ENCODE measurements at places on chromosomes 7 and 10.

DNA sequence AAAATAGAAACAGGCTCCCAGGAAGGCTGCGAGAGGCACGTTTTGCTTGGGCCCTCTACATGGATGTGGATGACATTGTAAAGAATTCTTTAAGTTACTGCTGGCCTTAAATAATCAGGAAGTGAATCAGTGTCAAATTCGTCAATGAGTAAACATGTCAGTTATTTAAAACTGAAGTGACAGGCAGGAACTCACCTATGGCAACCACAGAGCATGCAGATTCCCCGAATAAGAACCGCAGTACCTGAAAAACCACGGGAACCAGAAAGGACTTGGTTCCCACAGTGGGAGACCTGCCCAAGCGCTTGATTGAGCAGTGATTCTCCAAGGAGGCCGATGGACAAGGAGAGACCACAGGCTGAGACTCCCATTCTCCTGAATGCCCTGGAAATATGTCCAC is 351.2 kb upstream of the AKR1E2 start:
- DNase-seq, result no peak

DNA sequence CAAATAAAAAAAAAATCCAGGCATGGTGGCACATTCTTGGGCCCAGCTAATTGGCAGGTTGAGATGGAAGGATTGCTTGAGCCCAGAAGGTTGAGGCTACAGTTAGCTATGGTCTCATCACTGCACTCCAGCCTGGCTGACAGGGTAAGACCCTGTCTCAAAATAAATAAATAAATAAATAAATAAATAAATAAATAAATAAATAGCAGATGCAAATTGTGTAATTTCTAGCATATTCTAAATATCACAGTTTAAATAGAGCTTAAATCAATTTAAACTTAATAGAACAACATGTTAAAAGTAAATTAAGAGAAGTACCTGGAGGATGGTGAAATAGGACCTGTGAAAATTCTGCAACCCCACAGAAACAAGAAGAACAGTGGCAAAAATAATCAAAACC is 290.5 kb downstream of the TFEC start:
- no peak for DNase-seq

DNA sequence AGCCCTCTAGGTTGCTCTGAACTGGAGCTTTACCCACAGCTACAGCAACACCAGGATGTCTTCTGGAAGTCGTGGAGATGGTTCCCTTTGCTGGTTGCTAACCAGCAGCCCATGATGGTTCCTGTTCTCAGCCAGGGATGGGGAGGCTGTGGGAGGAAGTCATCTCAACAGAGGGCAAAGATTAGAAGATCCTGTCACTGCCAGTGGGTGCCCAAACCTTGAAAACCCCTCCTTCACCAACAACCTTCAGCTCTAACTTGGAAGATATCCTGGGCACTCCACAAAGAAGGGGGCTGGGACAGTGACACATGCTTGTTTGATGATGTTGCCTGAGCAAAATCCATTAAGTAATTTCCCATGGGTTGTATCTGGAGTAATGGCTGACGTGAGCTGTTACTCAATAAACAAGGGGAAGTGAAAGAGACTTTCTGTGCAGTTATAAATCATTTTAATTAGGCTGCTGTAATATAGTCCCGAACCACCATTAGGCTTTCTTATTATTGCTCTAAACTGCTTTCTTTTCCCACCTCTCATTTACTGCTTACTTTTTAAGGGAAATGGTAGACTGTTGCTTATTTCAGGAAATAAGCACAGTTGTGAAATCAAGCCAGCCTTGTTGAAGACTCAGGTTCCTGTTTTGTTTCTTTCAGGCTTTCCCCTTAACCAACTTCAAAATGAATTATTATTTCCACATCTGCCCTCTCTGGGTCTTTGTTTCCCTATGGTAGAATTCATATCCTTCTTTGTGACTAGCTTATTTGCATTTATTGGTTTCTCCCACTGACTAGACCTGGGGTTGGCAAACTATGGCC is 124.8 kb downstream of the PPP1R17 start:
- DNase-seq, result no peak

DNA sequence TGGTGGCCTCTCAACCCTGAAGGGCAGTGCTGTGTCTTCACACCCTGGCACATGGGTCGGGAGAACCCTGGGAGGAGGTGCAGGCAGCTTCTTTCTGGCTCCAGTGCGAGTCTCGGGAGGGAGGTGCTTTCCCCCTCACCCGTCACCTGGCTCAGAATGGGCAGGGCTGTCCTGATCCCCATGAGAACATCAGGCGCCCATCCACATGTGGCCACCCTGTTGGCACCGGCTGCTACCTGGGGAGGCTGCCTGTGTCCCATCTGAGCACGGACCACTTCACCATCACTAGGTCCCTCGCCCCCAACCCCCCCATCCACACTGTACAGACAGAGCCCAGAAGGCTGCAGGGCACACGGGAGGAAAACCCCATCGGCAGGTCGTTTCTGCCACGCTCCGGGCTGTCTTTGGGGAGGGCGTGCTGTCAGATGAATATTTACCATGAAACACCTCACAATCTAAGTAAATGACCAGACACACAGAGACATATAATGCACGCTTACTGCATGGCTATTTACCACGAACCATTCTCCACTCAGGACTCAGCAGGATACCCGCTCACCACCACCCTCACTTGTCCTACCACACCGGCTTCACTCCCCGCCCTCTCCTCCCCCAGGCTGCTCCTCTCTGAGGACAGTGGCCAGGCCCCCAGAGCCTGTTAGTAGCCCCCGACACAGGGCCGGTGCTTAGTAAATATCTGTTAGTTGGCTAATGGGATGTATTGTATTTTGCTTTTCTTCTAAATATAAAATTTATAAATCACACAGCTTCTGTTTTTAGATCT is 282.2 kb downstream of the DNAJB6 start:
- no peak for DNase-seq

DNA sequence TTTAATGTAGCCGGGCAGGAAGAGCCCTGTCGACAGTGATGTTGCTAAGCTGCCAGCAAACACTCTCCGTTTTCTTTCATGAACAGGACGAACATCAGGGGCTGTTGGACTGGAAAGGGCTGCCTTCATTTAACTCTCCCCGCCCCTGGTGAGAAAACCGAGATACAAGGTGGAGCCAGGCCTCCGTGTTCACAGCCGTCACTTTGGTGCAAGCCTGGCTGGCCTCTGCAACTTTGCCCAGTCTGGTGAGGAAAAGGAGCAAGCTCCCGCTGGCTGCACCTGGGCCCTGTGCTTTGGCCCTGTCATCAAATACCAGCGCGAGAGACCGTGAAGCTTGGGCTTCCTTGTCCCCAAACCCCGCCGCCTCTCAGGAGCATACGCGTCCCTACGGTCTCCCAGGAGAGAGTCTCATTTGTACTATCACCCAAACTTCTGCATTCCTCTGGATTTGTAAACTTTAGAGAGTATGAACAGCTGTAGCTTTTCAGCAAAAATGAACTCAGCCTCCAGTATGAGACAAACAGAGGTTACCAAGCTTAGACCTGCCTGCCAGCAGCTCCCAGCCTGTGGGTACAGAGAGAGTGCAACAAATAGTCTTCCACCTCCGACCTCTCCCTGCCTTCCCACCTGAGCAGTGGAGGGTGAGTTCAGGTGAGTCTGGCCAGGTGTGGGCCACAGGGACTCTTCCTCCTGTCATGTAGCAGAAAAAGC is 445.3 kb upstream of the MGMT start:
- no peak for DNase-seq

- DNase-seq, result no peak
Measured at GRCh38 chr7:36127075-36127740, 25.8 kb upstream of the EEPD1 start.

GRCh38 chr7:135666846-135667245 is 4.5 kb downstream of the STMP1 start:
- no peak for DNase-seq

DNA sequence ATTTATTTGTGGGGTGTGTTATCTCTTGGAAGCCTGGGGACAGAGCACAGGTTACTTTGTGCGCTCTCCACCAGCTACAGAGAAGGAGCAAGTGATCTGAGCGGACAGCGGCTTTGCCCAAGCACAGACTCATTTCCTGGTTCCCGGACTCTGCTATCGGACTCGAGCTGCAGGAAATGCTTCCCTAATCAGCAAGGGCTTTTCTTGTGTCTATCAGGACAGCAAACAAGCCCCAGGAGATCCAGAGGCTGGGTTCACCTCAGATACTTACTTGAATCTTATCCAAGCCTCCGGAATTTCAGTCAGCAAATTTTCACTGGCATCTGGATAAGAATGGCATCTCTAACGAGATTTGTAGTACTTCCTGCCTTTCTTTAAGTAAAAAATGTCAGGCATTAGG is 27.8 kb downstream of the MRC1 start:
- no peak for DNase-seq

DNA sequence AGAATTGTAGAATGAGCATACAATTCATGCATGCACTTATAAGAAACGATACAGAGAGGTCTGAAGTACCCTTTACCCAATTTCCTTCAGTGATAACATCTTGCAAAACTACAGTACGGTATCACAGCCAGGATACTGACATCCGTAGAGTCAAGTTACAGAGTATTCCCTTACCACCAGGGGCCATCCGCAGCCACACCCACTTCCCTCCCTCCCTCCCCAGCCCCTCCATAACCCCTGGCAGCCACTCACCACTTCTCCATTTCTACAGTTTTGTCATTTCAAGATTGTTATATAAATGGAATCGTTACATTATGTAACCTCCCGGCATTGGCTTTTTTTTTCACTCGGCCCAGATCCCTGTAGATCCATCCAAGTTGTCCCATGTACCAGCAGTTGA is 113.6 kb upstream of the RET start:
- DNase-seq, result no peak

DNA sequence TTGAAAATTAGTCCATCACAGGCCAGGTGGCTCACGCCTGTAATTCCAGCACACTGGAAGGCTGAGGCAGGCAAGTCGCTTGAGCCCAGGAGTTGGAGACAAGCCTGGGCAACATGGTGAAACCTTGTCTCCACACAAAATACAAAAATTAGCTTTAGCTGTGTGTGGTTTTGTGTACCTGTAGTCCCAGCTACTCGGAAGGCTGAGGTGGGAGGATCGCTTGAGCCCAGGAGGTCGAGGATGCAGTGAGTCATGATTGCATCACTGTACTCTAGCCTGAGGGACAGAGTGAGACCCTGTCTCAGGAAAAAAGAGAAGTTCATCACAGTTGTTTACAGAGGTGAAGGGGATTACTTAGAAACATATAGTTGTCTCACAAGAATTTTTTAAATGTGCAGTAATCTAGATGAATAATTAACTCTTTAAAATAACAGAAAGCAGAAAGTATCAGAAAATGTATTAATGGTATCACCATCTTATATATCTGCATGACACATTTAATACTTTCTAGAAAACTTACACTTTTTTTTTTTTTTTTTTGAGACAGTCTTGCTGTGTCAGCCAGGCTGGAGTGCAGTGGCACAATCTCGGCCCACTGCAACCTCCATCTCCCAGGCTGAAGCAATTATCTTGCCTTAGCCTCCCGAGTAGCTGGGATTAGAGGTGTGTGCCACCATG is 8.9 kb downstream of the LCOR start:
- DNase-seq, result no peak

DNA sequence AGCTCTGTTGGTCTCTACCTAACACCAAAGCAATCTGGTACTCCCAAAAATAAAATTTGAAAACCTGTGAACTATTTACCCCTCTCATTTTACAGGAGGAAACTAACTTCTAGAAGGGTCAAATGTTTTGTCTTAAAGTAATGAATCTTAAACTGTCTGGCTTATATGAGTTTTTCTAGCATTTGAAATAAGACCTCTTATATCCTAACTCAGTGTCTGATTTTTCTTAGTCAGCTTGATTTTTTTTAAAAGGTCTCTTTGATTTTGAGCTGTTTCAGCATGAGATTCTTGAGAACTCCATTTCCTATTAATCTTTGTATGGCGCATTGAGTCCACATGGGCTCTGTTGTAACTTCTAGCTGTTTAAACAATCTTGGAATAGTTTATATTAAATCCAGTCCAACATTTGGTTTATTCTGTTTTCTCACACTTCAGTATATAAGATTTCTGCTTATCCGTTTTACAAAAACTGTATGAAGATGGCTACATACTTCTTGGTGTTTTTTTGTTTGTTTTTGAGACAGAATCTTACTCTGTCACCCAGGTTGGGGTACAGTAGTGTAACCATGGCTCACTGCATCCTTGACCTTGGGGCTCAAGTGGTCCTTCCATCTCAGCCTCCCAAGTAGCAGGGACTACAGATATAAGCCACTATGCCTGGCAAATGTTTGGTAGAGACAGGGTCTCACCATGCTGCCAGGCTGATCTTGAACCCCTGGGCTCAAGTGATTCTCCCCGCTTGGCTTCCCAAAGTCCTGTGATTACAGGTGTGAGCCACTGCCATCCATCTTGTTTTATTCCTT is 91.1 kb downstream of the PPP1R9A start:
- no peak for DNase-seq

DNA sequence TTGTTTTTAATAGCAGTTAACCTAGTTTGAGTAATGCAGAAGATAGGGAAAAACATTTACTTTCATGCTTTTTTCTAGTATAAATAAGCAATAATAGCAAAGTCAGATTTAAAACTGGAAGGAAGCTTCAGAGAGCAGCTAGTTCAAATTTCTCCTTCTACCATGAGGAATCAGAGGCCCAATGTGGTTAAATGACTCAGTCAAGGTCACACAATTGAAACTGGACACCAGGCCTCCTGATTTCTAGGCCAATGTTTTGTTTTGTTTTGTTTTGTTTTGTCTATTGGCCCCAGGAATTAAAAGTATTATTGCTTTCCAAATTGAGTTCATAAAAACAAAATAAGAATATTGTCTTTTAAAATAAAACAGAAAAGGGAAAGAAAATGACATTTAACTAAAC is 122.3 kb downstream of the TRIL start:
- DNase-seq, result no peak

- DNase-seq, result no peak
Measured at GRCh38 chr10:48981310-48981907, 41.8 kb upstream of the LRRC18 start.

DNA sequence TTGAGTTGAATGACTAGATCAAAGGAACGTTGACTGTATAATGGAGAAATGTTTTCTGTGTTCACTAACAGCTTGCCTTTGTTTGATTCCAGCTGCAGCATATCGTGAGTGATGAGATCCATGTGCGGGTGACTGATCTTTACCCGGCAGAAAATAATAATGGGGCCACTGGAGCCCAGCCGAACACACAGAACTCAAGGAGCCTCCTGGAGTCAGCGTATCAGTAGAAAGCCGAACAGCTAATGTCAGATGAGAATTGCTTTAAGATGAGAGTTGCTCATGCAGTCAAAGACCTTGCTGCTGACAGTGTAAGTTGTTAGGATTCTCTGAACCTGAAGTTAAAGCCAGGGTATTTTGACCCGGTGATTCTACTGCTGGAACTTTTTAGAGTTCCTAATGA is 34.3 kb upstream of the MTPAP start:
- DNase-seq, result no peak

- no peak for DNase-seq
Measured at GRCh38 chr7:12722636-12723605, 35.5 kb downstream of the ARL4A start.

DNA sequence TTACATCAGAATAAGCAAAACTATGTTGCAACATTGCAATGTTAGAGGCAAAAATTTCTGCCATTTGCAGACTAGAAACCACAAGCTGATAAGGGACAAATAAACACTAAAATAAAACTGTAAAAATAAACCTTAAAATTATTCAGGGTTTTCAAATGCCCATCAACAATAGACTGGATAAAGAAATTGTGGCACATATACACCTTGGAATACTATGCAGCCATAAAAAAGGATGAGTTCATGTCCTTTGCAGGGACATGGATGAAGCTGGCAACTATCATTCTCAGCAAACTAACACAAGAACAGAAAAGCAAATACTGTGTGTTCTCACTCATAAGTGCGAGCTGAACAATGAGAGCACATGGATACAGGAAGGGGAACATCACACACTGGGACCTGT is 385.0 kb downstream of the PHF14 start:
- DNase-seq, result no peak

GRCh38 chr7:48741545-48741944 is 182.8 kb upstream of the CDC14C start:
- no peak for DNase-seq
